Fibroblast of skin of left biceps (primary cell): ENCODE measurements at places on chromosomes 13 and 19.

DNA sequence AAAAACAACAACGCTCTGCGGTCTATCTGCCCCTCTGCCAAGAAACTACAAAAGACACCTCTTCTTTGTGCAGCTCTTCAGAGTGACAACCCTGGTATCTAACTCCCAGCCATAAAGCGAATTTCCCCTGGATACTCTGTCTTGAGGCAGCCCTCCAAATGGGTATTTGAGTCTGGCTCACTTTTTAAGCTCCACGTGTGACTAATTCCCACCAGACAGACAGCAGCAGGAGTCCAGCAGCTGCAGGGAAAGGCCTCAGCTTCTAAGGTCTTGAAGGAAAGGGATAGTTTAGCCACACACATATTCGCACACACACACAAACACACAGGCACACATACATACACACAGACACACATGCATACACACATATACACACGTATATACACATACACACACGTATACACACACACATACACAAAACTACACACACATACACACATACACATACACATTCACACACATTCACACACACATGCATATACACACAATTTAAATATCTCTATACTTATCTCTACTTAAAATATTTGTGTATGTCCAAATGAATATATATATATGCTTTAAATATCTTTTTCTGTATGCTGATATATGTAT, 188.8 kb downstream of the TSHZ3 start:
- no peak for DNase-seq

DNA sequence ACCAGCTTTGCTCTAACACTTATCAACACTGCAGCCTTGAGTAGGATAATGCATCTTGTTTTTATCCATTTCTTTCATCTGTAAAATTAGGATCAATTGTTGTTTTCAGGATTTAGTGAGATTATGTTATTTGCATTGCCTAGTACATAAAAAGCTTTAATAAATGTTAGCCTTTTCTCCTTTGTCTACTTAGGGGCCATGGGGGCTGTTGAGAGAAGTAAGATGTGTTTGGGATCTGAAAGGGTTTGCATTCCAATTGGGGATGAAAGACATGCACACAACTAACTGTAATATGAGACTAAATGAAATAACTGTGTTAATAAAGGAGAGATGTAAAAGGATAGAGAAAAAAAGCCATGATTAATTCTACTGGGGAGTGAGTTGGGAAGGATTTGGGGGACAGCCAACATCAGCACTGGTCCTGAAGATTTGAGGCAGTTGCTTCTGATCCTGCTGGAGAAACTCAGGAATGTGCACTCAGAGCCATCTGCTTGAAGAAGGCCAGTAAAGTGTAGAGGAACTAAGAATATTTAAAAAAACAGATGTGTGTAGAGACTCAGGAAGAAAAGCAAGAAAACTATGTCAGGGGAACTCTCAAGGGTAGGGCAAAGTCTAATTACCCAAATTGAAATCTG, 236.3 kb downstream of the OLFM4 start:
- DNase-seq, result no peak

- DNase-seq, result no peak
These were observed 1.7 kb upstream of the SERTAD3 start for GRCh38 chr19:40445780-40446262.

DNA sequence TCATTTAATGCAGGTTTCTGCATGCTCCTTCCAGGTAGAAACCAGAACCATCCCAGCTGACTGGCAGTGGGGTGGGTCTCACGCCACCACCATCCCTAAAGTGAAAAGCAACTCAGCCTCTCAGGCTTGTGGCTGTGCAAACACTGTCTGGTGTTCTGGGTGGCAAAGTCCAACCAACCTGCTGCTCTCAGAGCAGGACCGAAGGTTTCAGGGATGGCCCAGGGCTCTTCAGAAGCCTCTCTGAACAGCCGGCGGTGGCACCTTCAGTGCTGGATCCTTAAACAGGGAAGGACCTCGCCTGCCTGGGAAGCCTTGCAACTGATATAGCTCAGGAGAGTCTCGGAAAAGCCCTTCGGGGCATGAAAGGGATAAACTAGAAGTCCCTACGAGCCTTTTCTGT, 100.8 kb downstream of the COL4A1 start:
- no peak for DNase-seq

DNA sequence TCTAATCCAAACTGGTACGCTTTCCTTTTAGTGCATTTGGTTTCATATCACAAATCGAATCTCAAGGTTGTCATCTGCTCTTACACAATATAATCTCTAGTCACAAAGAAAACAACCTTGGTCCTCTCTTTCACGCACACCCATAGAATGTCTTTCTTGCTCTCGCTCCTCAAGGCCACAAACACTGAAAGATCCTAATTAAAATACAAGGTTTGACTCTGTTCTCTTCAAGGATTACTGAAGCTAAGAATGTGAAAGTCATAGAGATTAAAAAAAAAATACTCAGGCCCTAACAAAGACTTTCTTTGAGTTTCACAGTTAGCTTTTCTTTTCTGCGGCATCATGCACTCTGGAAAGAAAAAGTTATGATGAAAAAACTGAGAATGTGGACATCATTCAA, 891.5 kb downstream of the EFNB2 start:
- DNase-seq, result no peak

DNA sequence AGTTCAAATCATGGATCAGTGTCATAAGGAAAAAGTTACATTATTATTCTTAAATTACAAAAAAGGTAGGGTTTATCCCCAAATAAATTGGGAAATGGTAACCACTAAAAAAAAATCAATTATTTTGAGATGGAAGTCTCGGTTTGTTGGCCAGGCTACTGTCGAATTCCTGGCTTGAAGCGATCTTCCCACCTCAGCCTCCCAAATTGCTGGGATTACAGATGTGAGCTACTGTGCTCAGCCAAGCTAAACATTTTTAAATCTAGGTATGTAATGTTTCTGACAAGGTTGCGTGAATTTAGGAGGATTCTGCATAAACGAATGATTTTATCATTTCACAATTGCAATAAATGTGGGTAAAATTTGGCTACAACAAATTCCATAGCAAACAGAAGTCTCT, 2.0 kb downstream of the NAA16 start:
- no peak for DNase-seq
